DMS53 (cell line): ENCODE measurements at places on chromosomes 12 and 14.

DNA sequence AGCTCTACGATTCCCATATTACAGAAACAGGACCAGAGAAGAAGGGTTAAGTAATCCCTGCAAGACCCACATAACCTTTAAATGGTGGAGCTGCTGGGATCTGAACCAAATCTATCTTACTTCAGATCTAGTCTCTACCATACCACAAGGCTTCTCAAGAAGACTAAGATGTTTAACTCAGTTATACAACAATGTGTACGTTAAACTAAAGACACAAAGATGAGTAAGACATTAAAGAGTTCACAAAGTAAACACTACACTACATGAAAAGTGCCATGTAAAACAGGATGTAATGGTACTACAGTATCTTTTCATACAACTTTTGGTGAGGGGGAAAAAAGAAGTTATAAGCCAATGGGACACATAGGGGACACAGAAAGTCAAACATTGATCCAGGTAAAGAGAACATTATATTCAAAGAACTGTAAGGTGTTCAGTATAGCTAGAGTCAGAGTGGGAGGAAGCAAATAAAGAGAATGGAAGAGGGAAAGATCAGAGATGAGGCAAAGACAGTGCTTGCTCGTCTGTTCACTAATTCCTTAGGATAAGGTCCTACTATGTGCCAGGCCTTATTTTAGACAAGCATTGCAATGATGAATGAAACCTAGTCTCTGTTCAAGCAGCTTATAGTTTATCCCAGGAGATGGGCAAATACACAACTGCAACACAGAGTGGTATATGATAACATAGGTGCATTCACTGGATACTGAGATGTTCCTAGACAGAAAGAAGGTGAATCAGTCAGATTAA lies 7.7 kb downstream of the TMED10 start:
- no peak for DNase-seq

DNA sequence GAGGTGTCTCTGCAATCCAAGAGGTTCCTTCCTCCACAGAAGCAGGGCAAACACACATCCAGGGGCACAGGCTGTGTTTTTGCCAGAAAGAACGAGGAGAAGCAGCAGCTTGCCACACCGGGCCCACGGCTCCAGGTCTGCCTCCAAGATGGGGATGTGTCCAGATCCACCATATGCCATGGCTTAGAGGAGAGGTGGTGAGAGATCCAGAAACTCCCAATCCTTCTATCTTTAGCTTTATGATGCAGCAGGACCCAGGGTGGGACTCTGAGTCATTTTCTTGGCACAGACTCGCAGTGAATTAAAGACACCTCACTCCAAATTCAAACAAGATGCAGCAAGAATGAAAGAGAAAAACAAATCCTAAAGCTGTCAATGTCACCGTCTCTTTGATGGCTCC lies 481.4 kb upstream of the TMEM132C start:
- no peak for DNase-seq

GRCh38 chr14:94028450-94028826 lies 2.3 kb downstream of the OTUB2 start:
- peak; percentile 73 for DNase-seq

DNA sequence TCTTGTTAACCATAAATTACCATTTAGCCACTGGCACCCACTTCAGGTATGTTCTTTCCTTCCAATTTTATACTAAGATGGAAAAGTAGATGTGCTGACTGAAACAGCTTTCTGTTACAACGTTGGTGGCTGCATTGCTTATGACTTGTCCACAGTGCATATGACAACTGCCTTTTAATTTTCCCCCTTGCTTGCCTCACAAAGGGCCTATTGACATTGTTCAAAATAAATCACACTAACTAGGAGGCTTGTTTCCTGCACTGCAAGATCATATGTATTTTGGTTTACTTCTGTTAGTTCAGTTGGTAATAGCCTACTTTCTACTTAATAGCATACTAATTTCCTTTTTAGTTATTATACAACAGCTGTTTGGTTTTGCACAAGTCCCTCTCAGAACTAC lies 55.4 kb downstream of the SCAF11 start:
- DNase-seq: no peak

- no peak for DNase-seq
Observed at GRCh38 chr12:7203109-7203508, 13.6 kb downstream of the PEX5 start.

GRCh38 chr14:25406818-25407217 lies 356.9 kb upstream of the STXBP6 start:
- DNase-seq: peak; percentile 78

- DNase-seq: no peak
Observed at GRCh38 chr14:87196436-87196835, 796.5 kb downstream of the GALC start.

DNA sequence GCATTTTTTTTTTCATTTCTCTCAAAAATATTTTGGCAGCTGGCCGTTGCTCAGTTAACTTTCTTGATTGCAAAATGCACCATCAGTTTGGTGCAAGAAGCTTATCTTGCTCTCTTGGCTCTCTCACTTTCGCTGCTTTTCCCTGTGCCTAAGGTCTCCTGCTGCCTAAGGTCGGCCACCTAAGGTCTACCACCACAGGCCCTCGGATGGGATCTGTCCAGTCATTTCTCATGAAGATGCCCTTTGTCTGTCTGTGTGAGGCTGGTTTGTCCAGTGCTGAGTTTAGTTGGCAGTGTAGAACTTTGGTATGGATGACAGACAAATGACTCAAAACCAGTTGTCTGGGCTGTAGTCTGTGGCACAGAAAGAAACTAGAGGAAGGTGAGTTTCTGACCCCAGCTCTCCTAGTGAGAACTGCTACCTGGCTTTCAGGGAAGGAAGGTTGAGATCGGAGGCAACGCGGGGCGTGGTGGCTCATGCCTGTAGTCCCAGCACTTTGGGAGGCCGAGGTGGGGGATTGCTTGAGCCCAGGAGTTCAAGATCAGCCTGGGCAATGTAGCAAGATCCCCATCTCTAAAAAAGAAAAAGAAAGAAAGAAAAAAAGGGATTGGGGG lies 2.6 kb downstream of the MLXIP start:
- no peak for DNase-seq

DNA sequence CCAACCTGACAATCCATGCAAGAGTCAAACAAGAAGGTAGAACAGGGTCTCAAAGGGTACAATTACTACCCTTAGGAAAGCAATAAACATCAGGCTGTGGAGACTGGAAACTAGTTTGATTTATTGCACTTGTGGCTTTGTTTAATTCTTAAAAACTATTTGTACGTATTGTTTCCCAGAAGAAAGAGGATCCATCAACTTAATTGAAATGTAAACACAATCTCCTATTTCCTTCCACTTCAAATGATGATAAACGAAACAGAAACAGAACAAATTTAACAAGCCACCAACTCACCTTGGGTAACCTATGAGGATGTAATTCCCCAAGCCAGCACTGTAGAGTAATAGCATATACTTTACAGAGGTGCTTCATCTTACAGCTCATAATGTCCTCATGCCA lies 8.0 kb downstream of the STXBP6 start:
- DNase-seq: peak; percentile 31

DNA sequence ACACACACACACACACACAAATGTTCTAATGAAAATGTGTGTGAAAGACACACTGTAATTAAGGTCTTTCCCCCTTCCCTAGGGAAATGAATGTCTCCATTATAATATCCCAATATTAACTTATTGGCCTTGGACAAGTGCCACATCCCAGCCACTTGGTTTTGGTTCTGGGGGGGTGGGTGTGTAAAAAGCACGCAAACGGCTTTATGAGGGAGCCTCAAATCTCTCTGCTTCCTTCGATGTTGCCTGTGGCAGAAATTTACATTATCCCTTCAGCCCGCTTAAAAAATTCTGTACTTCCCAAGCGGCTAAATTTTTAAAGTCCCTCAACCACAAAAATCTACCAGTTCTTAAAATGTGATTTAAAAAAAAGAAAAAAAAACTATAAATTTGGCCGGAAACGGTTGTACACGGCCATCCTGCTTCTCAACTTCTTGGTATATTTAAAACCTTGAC lies 432 bp downstream of the C14orf93 start:
- DNase-seq: no peak

- peak; percentile 69 for DNase-seq
Observed at GRCh38 chr12:42660968-42661937, 71.7 kb upstream of the PRICKLE1 start.

GRCh38 chr12:54879150-54879549 lies 24.8 kb downstream of the MUCL1 start:
- DNase-seq: peak; percentile 74

GRCh38 chr12:65187665-65188064 lies 18.3 kb downstream of the LEMD3 start:
- DNase-seq: peak; percentile 14

DNA sequence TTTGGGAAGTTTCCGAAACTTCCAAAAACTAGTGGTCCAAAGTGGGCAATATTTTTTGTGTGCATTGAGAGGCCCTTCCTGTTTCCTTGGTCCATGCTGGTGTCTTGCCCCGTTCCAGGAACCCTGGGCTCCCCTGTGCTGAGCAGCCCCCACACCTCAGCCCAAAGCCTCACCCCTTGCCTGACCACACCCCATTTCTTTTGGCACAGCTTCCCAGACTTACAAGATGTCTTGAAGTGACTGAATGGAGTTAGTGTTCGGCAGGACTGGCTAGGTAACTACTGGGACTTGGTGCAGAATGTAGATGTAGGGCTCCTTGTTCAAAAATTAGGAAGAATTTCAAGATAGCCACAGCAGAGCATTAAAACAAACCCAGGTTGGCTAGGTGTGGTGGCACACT lies 68.6 kb downstream of the ETV6 start:
- DNase-seq: no peak

GRCh38 chr12:15848606-15849005 lies 33.6 kb upstream of the STRAP start:
- no peak for DNase-seq

DNA sequence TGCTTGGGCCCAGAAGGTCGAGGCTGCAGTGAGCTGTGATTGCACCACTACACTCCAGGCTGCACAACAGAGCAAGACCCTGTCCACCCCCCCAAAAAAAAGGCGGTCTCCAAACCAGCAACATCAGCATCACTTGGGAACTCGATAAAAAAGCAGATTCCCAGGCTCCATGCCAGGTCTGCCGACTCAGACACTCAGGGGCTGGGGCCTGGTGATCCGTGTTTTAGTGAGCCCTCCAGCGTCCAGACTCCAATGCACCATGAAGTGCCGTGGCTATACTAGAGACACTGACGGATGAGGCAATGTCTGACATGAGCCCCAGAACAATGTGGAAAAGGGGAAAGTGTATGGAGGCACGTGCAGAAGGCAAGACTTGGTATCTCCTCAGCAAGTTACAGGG lies 28.8 kb downstream of the SCARB1 start:
- no peak for DNase-seq

DNA sequence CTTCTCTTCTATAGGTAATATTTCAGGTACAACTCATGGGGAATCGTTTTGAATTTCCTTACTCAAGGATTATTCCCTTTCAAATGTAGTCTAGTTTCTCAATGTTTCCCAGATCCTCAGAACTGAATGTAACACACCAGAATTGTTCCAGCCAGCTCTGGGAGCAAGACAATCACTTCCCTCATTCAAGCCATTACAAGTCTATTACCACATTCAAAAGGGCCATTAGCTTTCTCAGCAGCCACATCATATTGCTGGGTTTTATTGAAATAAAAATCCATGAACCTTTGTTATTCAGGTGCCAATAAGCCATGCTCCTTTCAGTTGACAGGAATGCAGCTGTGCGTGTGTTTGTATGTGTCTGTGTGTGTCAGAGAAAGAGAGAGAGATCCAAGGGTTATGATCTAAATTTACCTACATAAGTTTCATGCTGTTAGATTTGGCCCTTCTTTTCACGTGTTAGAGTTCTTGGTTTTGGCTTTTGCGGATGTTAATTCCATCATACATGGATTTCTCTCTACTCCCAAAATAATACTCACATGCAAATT lies 357.7 kb downstream of the BCAT1 start:
- DNase-seq: no peak

DNA sequence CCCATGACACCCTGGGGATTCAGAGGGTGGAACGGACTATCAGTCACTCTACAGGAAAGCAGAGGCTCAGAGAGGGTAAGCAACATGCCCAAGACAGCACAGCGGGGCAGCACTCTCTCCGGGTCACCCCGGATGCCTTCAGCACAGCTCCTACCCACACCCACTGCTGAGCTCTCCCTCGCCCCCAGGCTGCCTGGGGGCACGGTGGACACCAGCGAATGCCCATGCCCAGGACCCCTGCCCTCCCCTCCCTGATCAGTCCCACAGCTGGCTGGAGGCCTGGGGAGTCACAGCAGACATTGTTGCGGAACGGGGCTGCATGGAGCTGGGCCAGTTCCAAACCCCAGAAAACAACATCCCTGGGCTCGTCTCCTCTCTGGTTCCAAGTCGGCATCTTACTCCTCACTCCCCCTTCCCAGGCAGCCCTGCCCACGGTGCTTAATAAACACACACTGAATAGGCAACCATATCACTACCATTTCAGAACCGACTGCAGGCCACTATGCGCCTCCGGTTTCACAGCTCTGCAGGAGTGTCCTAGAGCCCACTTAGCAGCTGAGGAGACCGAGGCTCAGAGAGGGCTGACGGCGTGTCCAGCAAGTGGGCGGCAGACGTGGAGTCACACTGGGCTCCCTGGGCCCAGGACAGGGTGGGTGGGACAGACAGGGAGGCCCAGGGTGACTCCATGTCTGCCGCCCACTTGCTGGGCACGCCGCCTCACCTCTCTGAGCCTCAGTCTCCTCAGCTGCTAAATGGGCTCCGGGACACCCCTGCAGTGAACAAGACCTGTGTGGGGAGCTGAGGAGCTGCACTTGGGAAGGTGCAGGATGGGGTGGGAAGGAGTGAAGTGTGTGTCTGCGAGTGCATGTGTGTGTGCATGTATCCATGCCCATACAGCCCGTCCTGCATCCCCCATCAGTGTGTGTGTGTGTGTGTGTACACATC lies 27.0 kb downstream of the CCDC85C start:
- DNase-seq: no peak

DNA sequence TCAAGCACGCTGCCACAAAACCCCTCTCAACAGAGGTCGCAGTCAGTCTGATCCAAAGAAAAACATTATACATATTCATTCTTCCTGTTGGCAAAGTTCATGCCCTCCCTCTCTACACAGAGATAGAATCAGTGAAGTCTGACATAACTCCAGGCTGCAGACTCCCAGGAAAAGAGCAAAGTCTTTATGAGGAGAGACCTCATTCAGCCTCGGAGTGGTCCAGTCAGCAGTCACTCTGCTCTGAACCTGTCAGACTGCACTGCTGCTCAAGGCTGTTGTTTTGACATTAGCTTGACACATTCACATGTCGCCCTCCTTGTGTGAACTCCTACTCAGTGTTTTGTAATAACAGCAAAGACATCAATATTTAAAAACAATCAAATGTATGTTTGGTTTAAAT lies 241.2 kb upstream of the G2E3 start:
- DNase-seq: no peak

GRCh38 chr12:103840462-103840875 lies 565 bp downstream of the NT5DC3 start:
- DNase-seq: peak; percentile 70

DNA sequence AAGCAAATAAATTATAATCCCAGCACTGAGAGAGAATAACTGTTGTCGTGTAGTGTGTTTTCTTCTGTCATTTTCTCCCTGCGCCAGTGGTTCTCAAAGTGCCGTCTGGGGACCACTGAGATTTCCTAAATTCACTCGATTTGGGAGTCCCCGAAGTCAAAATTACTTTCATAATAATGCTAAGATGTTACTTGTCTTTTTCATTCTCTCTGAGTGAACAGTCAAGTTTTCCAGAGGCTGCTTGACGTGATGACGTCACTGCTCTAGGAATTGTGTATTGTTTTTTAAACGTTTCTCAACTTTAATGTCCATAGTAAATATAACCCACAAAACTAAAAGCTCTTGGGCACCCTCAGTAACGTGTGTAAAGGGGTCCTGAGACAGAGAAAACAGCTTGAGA lies 796 bp upstream of the POP5 start:
- DNase-seq: peak; percentile 45

- no peak for DNase-seq
Observed at GRCh38 chr14:68922886-68923285, 56.2 kb downstream of the ACTN1 start.
